ENCODE measurements at places on chromosomes 2 and 18.
A peak's percentile ranks its signal among the peaks of the same experiment; 100 is the strongest.

- H3K4me3 ChIP-seq: no peak overlapping the region
- H3K36me3 ChIP-seq: no peaks in the 10 kb centered on the region
- no peaks in the 10 kb centered on the region for H3K27me3 ChIP-seq
Measured at GRCh38 chr2:136075476-136075875, 42.5 kb downstream of the CXCR4 start.

DNA sequence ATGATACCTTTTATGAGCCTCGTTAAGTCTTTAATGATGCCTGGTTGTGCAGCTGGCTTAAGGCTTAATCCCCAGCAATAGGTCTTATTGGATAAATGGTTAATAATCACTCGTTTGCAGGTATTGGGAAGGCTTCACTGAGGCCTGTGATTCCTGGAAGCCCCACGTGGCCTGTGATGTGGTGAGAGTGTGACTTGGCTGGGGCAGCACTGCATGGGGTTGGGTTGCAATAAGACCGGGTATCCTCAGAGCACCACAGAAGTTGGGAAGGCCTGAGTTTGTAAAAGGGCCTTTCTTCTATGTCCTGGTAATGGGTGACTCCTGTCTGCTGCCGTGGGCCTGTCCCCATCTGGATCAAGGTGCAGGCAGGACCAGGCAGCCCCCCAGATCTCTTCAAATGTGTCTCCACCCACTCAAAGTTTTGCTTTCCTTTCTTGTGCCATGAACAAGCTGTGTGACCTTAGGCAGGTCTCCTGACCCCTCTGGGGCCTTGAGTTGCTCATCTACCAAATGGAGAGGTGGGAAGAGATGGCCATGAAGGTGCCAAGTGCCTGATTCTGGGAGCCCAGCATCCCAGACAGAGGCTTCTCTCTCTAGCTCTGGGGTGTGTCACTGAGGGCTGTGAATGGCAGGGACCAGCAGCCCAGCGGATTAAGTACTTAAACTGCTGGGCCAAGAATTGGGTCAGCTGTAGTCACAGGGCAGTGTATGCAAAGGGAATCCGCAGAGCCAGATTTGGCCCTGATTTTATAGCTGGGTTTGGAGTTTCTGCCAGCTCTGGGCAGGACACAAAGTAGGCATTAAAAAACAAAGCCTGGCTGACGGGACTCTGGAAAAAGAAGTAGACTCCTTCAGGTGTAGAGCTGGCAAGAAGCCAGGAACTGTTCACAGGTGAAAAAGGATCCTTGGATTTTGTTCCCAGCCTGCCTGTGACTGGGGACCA, 24.4 kb downstream of the LBH start:
- DNase-seq: no peak
- H3K36me3 ChIP-seq: peaks cover 15% of the 10 kb centered on the region
- H3K27ac ChIP-seq: no peak overlapping the region
- no peak overlapping the region for H3K4me3 ChIP-seq
- peaks cover 7% of the 10 kb centered on the region for H3K4me1 ChIP-seq

GRCh38 chr2:167817908-167818307, 429.5 kb downstream of the STK39 start:
- no peaks in the 10 kb centered on the region for H3K4me1 ChIP-seq
- no peak overlapping the region for H3K4me3 ChIP-seq
- no peak overlapping the region for H3K27ac ChIP-seq
- no peak for DNase-seq
- no peaks in the 10 kb centered on the region for H3K27me3 ChIP-seq

GRCh38 chr2:17520761-17521160, 2.5 kb upstream of the RAD51AP2 start:
- DNase-seq: no peak
- no peak overlapping the region for H3K27ac ChIP-seq
- H3K27me3 ChIP-seq: no peaks in the 10 kb centered on the region
- peaks cover 2% of the 10 kb centered on the region for H3K4me1 ChIP-seq
- no peaks in the 10 kb centered on the region for H3K36me3 ChIP-seq

- H3K27ac ChIP-seq: no peak overlapping the region
- no peak for DNase-seq
- H3K4me3 ChIP-seq: no peak overlapping the region
- no peaks in the 10 kb centered on the region for H3K27me3 ChIP-seq
Measured at GRCh38 chr2:24459224-24460161, 31.6 kb upstream of the NCOA1 start.

DNA sequence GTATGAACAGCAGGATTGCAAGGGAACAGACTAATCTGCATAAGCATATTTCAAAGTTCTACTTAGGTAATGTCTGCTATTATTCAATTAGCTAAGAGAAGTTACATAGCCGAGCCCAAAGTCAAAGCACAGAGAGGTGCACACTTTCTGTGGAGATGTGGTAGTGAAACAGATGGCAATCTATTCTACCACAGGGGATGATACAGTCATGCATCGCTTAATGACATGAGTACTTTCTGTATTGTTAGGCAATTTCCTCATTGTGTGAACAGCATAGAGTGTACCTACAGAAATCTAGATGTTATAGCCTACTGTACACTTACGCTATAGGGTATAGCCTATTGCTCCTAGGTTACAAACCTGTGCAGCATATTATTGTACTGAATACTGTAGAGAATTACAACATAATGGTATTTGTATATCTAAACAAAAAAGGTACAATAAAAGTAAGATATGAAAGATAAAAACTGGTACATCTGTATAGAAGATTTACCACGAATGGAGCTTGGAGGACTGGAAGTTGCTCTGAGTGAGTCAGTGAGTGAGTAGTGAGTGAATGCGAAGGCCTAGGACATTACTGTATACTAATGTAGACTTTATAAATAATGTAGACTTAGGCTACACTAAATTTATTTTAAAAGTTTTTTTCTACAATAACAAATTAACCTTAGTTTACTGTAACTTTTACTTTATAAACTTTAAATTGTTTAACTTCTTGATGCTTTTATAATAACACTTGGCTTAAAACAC, 197.6 kb downstream of the MBD5 start:
- no peak for DNase-seq
- no peak overlapping the region for H3K4me3 ChIP-seq
- no peaks in the 10 kb centered on the region for H3K36me3 ChIP-seq
- H3K27me3 ChIP-seq: no peaks in the 10 kb centered on the region
- no peaks in the 10 kb centered on the region for H3K4me1 ChIP-seq
- no peak overlapping the region for H3K27ac ChIP-seq

DNA sequence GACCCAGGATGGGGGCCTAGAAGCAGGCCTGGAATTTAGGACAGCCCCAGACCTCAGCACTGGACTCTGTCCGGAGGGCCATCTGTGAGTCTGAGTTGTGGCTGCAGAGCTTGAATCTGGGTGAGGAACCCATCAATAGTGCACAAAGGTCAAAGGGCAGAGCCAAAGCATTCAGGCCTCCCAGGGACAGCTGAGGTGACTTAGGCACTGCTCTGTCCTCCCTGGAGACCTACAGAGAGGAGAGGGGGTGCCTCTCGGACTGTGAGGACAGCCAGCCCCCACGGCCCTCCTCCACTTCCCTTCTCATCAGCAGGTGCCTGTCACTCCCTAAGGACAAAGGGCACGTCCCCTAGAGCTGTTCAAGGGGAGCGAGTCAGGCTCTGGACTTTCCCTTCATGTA, 25.1 kb upstream of the PRLH start:
- no peaks in the 10 kb centered on the region for H3K4me1 ChIP-seq
- no peaks in the 10 kb centered on the region for H3K27me3 ChIP-seq
- H3K4me3 ChIP-seq: no peak overlapping the region
- H3K27ac ChIP-seq: no peak overlapping the region
- no peak for DNase-seq

GRCh38 chr2:101327863-101328394, 19.4 kb upstream of the RNF149 start:
- no peak overlapping the region for H3K4me3 ChIP-seq
- no peaks in the 10 kb centered on the region for H3K27me3 ChIP-seq
- H3K4me1 ChIP-seq: peaks cover 15% of the 10 kb centered on the region
- no peak overlapping the region for H3K27ac ChIP-seq

- H3K36me3 ChIP-seq: no peaks in the 10 kb centered on the region
- no peak overlapping the region for H3K27ac ChIP-seq
- H3K4me3 ChIP-seq: no peak overlapping the region
- H3K4me1 ChIP-seq: no peaks in the 10 kb centered on the region
- H3K27me3 ChIP-seq: no peaks in the 10 kb centered on the region
Measured at GRCh38 chr2:29373870-29374269, 258.7 kb downstream of the CLIP4 start.

DNA sequence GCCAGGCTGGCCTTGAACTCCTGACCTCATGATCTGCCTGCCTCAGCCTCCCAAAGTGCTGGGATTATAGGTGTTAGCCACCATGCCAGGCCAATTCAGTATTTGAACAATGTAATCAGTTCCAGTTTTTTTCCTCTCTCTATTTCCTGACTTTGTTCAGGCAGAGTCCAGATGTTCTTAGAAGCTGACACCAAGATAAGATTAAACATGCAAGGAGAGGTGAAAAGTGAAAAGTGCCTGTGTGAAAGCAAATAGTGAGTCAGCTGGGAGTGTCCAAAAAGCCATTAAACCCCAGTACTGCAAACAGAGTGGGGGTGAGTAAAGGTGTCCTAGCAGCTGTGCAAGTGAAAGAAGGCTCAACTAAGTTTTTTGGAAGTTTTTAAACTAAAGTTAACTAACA, 231.5 kb downstream of the PTH2R start:
- peak; percentile 56 for DNase-seq
- H3K27me3 ChIP-seq: no peaks in the 10 kb centered on the region
- H3K4me1 ChIP-seq: no peaks in the 10 kb centered on the region
- no peaks in the 10 kb centered on the region for H3K36me3 ChIP-seq
- no peak overlapping the region for H3K4me3 ChIP-seq

GRCh38 chr2:10382354-10383061, 65.6 kb downstream of the ODC1 start:
- no peaks in the 10 kb centered on the region for H3K27me3 ChIP-seq
- DNase-seq: peak; percentile 64
- H3K4me3 ChIP-seq: no peak overlapping the region

DNA sequence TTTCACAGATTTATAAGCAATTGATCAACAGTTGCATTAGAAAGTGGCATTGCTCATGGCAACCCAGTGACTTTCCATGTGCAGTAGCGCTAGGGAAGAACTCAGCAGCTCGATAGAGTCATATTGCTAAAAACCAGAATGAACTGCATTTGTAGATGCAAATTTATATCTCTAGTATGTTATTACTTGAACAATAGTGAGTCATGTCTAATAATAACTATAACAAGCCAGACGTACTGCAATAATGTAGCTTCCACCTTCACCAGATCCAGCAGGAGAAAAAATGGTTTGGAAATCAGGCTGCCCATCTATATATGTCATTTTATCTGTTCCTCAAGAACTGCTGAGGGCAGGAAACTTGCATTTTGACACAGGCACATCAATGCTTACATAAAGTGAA, 66.5 kb upstream of the FIGN start:
- no peak for DNase-seq
- no peaks in the 10 kb centered on the region for H3K36me3 ChIP-seq
- H3K4me3 ChIP-seq: no peak overlapping the region
- no peaks in the 10 kb centered on the region for H3K27me3 ChIP-seq
- H3K27ac ChIP-seq: no peak overlapping the region

DNA sequence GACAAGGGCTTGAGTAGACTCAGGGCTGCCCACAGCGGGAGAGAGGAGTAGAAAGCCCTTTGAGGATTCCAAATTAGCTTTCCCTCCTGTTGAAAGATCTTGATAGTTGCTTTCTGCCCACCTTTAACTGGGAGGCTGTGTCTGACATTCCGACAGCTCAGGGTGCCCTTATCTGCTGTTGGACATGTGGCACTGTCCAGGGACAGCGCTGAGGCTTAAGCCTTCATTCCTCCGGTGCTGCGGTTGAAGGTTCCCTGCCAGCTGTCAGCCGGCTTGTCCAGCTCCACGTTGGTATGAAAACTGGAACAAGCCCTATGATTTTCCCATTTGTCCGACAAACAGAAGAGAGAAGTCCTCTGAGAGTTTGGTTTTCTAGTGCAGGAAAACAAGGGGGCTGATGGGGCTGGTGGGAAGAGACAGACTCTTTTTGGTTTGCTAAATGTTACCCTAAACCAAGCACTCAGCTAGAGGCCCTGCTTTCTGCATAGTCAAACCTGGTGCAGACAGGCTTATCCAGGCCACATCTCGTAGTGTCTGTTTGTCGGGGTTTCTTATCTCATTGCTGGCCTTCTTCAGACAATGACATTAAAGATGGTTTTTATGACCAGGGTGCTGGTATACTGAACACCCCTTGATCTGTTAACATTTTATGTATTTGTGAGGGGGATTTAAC, 24.5 kb downstream of the GREB1 start:
- H3K27ac ChIP-seq: peak overlapping the region; percentile 15
- peaks cover 12% of the 10 kb centered on the region for H3K4me1 ChIP-seq
- H3K27me3 ChIP-seq: no peaks in the 10 kb centered on the region

DNA sequence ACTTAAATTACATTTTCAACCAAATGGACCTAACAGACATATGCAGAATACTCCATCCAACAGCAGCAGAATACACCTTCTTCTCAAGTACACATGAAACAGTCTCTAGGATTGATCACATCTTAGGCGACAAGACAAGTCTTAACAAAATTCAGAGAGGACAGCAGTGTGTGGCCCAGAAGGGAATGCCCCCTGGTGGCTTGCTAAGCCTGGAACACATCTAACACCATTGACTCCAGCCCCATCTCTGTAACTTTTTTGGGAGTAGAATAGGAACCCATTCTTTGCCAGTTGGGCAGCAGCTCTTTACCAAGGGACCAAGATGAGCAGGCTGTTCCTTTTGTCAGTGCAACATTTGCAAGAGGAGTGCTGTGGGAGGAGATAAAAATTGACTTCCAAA, 249.9 kb downstream of the PLCL1 start:
- no peaks in the 10 kb centered on the region for H3K36me3 ChIP-seq
- peak; percentile 63 for DNase-seq
- H3K4me3 ChIP-seq: no peak overlapping the region
- H3K27me3 ChIP-seq: no peaks in the 10 kb centered on the region
- no peaks in the 10 kb centered on the region for H3K4me1 ChIP-seq

- no peaks in the 10 kb centered on the region for H3K36me3 ChIP-seq
- DNase-seq: no peak
- no peak overlapping the region for H3K27ac ChIP-seq
- no peaks in the 10 kb centered on the region for H3K4me1 ChIP-seq
Measured at GRCh38 chr2:150520887-150521664, 33.6 kb upstream of the RND3 start.

- H3K27me3 ChIP-seq: peaks cover 11% of the 10 kb centered on the region
- no peak overlapping the region for H3K27ac ChIP-seq
- no peaks in the 10 kb centered on the region for H3K36me3 ChIP-seq
- no peaks in the 10 kb centered on the region for H3K4me1 ChIP-seq
- no peak for DNase-seq
Measured at GRCh38 chr2:91442246-91442905, 2750.9 kb downstream of the RPIA start.

GRCh38 chr2:108447947-108448677, 894 bp upstream of the GCC2 start:
- H3K27ac ChIP-seq: peak overlapping the region; percentile 42
- no peak for DNase-seq
- peaks cover 3% of the 10 kb centered on the region for H3K4me1 ChIP-seq
- no peaks in the 10 kb centered on the region for H3K27me3 ChIP-seq
- H3K4me3 ChIP-seq: peak overlapping the region; percentile 86
- H3K36me3 ChIP-seq: no peaks in the 10 kb centered on the region
